Nucleus accumbens (tissue), 56 donors: ENCODE measurements at places on chromosomes 13 and 19.

DNA sequence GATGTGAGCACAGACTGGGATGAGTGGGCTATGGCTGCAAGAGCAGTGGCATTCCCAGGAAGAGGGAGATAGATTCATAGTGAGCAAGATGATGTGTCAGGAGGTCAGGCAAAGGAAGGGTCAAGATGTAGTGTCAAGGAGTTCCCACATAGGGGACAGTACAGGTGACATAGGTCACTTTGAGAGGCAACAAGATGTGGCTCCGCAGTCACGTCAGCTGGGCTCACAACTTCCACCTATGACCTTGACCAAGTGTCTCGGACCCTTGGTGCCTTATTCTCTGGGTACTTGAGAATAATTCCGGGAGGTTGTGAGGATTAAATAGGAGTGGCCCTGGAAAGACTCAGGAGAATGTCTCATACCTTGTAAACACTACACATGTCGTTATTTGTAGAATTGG, 10.5 kb downstream of the ZNF317 start:
- no peak for DNase-seq

DNA sequence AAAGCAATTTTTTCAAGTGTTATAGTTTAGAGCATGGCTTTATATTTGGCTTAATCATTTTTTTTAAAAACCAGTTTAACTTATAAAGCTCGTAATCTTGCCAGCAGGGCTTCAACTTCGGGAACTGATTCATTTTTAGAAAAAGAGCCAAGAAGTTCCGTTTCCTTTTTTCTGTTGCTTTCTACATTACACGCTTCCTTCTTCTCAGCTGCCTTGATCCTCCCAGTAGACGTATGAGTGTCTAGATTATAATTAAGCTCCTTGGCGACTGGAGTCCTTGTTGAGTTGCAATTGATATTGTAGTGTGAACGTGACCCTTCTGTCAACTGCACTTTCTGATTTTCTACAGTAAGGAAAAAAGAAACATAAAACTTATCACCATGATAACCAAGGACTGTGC, 497.2 kb downstream of the DIAPH3 start:
- DNase-seq: no peak

- DNase-seq: peak; percentile 39
These were observed 3.6 kb upstream of the CACNG8 start for GRCh38 chr19:53958823-53959757.

GRCh38 chr13:40407567-40407966, 258.9 kb downstream of the FOXO1 start:
- DNase-seq: no peak
